ENCODE measurements at places on chromosomes 13 and 19.

DNA sequence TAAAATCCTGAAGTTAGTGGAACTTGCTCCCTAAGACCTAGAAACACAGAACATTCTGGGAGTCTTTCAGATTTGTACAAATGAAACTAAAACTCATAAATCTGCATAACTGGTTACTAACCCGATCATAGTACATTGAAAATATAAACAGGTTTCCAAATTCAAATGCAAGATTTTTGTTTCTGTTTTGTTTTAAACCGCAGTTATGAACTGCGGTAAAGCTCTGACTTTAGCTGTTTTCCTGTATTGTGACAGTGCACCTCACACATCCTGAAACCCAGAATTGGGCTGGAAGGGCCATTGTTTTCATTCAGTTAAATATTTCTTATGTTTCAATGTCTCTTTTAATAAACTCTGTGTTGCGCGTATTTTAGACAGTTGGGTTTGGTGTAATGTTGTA, 204.7 kb downstream of the SHISA2 start:
- no peak for DNase-seq

- DNase-seq: no peak
Observed at GRCh38 chr19:18879579-18880373, 16.2 kb downstream of the CERS1 start.

- no peak for DNase-seq
Observed at GRCh38 chr13:39397896-39398265, 205.1 kb downstream of the LHFPL6 start.

- DNase-seq: no peak
Observed at GRCh38 chr19:50490991-50491472, 14.4 kb upstream of the GARIN5A start.

GRCh38 chr19:4053423-4054324, 13.0 kb downstream of the ZBTB7A start:
- DNase-seq: no peak

- DNase-seq: no peak
Observed at GRCh38 chr19:3453840-3454239, 26.5 kb downstream of the SMIM24 start.

DNA sequence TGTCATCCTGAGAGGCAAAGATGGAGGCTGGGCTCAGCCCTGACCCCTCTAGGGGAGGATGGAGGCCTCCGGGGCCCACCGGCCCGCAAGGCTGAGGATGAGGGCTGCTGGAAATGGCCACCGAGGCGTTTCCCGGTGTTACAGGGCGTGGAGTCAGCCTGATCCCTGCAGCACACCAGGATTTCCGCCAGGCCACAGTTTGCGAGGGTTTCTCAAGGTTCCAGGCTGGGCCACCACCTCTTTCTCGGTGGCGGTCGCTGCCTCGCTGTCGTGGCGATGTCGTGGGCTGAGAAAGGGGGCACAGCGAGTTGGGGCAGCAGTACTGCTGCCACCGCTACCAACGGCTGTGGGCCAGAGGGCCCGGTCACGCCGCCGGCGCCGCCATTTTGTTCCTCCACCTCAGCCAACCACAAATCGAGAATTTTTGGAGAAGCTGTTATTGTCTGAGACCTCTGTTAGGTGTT, at the start of gene CSNK1A1L:
Gene CSNK1A1L, minus strand, starts transcription at position 414 of the 464 bp plus-strand sequence. Its CDS starts 408 bp downstream, at position 6.
- DNase-seq: no peak

DNA sequence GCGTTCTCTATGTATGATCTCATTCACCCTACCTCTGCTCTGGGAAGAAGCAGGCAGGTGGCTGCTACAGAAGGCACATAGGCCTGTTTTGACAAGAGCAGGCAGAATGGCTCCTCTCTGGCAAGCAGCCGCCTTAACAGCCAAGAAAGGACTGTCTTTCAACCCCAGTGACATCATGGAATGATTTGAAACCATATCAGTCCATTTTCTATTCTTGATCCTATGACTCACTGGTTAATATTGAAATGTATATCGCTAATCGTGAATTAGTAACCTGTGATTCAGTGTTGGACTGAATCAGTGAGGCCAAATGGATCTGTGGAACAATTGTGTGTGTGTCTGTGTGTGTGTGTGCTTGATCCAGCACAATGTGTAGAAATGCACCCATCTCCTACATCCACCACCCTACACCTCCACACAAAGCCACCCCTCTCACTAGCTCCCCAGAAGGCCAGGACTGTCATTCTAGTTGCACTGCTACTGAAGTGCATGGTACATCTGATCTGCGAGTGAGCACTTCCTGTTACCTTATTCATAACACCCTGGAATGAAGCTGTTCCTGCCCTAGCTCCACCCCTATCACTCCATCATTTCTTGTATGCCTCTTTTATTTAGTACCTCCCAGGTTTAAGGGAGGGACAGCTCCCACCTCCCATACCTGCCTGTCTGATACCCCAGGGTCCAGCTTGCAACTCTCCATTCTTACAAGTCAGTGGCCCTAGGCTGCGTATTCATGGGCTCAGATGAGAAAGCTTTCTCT, 460.0 kb downstream of the FOXO1 start:
- DNase-seq: no peak

DNA sequence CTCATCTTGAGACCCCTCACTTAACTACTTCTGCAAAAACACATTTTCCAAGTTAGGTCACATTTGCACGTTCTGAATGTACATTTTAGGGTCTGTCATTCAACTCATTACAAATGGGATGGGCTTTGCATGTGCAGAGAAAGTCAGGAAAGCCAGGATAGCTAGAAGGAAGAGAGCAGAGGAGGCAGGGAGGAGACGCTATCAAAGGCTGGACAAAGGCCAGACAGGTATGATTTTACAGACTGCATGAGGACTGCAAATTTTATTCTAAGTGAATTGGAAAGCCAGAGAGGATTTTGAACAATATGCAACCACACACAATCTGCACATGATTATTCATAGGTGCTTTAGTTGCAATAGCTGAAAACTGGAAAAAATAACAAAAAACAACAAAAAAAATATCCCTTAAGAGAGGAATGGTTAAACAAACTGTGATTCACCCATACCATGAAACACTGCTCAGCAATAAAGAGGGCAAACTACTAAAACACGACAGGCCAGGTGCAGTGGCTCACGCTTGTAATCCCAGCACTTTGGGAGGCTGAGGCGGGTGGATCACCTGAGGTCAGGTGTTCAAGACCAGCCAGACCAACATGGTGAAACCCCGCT, 21.1 kb downstream of the SYDE1 start:
- no peak for DNase-seq

DNA sequence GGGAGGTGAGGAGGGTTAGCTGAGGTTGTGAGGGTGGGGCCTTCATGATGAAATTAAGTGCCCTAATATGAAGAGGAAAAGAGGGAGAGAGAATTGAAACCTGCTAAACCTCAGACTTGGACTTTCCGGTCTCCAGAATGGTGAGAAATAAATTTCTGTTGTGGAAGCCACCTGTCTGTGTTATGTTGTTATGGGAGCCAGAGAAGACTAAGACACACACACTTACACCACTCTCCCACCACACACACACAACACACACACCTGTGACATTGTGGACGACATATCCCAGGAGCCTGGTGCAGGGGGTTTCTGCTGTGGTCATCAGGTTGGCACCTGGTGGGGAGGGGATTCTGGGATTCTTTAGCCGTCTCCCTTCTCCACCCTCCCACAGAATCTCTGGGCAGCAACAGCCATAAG, 14.0 kb downstream of the KLK4 start:
- DNase-seq: no peak

- DNase-seq: no peak
Observed at GRCh38 chr13:89831157-89831556, 1516.3 kb upstream of the MIR17HG start.

DNA sequence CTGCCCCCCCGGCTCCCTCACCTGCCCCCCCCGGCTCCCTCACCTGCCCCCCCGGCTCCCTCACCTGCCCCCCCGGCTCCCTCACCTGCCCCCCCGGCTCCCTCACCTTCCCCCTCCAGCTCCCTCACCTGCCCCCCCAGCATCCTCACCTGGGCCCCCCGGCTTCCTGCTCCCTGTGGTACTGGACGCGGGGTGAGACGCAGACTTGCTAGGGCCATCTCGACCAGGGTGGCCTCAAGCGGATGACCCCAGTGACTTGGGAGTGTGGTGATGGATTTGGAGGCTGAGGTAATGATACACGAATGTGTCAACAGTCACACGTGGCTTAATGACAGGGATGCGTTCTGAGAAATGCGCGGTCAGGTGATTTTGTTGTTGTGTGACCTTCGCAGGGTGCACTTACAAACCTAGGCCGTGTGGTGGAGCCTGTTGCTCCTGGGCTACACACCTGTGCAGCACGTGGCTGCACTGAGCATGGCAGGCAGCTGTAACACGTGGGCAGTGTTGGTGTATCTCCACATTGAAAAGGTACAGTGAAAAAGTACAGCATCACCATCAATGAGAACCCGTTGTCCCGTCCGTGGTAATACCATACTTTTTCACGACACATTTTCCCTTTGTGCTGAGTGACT, 197.8 kb downstream of the TEX29 start:
- DNase-seq: no peak

DNA sequence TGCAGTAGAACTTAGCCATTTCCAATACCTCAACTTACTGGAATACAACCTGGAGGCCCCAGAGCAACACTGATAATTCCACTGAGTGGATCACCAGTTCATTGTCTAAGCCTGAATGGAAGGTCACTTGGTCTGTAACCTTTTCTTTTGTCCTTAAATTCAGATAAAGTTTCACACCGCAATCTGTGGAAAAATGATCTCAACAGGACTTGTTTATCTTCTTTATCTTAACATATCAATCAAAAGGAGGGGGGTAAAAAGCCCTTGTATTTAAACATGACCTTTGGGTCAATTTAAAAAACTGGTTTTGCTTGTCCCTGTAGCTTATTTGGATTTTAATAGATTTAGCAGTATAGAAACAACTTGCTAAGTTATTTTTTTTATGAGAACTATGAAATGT, 21.6 kb downstream of the SAE1 start:
- DNase-seq: no peak

DNA sequence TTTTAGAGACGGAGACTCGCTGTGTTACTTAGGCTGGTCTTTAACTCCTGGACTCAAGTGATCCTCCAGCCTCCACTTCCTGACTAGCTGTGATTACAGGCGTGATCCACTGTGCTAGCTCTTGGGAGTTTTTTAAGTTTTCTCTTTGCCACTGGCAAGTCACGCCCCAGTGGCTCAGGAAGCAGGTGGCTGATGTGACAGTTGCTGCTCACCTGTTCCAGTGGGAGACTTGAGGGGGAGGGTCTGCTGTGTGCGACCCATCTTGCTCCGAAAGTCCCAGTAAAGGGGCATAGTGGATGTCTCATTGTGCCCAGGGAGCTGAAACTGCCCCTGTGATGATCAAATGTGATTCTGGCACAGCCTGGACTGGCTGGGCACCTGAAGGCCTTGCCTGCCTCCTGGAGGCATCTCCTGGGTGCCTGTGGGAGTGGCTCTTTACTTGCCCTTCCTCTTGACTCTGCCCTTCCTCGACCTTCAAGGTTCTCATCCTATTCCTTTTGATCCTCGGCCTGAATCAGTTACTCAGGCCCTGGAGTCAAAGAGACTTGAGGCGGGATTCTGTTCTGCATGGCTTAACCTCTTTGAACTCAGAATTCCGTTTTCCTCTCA, 7.8 kb downstream of the SMARCA4 start:
- DNase-seq: no peak
